ENCODE measurements at places on chromosomes 7 and 10.
A peak's percentile ranks its signal among the peaks of the same experiment; 100 is the strongest.

DNA sequence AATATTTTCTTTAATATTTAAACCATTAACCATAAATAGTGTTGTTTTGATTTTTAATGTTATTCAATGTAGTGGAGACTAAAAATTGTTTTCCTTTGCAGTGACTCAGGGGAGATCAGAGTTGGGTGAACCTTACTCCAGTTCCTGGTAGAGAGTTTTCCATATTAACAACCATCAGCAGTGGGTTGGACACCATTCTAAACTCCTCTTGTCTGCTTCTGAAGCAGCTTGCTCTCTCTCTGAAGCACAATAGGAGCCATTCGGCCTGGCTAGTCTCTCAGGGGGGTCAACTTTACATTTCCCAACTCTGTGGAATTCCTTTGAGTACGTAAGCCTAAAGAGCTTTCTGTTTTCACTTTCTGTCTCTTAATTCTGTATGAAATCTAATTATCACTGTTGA, 9.4 kb upstream of the NRG3 start:
- DNase-seq = no peak

DNA sequence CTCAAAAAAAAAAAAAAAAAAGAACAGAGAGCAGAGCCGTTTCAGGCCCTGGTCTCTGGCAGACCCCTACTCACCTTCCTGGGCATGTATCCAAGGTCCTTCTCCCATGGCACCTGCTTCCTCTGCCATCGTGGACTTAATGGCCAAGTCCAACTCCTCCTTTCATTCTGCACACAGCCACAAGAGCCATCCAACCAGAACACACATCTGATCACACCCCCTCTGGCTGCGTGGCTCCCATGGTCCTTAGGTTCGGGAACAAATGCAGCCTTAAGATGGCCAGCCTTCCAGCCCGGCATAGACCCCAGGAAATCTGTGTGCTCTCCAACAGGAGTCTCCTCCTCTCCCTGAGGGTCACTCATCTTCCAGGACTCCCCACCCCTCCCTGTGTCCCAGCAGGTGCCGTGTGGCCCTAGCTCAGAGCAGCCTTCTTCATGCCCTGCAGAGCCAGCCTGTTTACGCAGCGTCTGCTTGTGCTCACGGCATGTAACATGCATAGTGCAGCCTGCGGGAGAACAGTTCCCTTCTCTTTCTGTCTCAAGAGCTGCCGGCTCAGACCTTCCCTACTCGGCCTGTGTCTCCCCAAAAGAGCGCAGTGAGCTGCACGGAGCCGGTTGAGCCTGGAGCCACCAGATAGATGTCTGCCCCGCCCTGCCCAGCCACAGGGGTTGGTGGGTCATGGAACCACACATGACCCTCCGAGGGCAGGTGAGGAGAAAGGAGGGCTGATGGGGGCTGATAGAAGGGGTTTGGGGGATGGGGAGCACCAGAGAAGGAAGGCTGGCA, 157.3 kb downstream of the NRF1 start:
- DNase-seq = no peak

- DNase-seq = no peak
Observed at GRCh38 chr7:130127821-130128317, 57.5 kb downstream of the KLHDC10 start.

GRCh38 chr7:40833191-40833887, 698.5 kb downstream of the SUGCT start:
- DNase-seq = no peak

GRCh38 chr10:10605551-10606081, 412.1 kb upstream of the CELF2 start:
- DNase-seq = no peak

DNA sequence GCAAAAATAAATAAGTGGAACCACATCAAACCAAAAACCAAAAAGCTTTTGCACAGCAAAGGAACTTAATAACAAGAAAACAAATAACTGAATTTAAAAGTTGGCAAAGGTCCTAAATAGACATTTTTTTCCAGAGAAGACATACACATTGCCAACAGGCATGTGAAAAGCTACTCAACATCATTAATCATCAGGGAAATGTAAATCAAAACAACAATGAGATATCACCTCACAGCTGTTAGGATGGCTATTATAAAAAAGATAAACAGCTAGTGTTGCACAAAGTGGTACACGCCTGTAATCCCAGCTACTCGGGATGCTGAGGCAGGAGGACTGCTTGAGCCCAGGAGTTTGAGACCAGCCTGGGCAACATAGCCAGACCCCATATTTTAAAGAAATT, 2.2 kb upstream of the SUN3 start:
- no peak for DNase-seq

DNA sequence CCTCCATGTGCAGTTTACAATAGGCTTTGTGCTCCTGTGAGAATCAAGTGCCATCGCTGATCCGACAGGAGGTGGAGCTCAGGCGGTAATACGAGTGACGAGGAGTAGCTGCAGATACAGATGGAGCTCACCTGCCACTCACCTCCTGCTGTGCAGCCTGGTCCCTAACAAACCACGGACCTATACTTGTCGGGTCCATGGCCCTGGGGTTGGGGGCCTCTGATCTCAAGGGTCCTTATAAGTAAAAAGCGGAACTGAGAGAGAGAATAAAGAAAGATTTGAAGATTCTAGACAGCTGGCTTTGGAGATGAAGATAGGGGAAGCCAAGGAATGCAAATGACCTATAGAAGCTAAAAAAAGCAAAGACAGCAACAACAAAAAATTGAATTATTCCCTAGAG, 130.6 kb downstream of the PLXDC2 start:
- DNase-seq = no peak

DNA sequence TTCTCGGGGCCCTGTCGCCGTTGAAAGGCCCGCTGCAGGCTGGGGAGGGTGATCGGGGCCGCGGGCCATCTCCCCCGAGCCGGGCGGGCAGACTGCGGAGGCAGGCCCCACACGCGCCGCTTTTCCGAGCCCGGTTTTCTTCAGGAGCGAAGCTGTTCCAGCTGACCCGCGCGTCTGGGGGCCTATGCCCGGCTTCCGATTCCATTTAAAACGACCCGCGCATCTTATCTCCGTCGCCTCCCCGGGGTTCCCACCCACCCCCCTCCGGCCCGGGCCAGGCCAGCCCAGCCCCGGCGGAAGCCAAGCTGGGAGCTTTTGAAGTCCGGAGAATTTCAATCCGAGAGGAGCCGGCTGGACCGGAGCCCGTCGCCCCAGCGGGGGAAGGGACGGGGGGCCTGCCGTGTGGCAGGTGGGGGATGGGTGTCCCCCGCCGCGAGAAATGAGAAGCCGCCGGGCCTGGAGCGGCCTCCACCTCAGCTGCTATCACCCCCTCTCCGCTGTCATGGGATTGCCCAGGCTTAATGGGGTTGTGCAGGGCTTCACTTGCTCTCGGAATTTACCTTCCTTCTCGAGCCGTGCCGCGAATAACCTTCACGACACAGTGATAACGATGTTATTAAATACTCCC, 3.1 kb upstream of the EVX1 start:
- no peak for DNase-seq

DNA sequence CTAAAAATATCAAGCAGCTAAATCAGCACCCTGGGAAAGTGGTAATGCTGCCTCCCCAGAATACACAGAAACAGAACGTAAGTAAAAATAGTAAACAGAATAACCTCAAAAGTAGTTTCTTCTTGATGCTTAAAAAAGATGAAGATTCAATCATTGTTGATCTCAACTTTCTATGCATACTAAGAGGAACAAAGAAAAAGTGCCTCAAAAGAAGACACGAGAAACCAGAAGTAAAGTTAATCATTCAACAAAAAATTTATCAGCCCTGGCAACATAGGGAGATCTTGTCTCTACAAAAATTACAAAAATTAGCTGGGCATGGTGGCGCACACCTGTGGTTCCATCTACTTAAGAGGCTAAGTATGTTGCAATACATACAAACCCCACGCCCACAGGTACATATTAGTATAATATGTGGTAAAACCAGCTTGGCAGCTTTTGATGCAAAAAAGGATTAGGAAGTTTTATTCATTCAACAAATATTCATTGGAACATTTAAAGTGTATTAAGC, 153.7 kb downstream of the NRBF2 start:
- DNase-seq = no peak

GRCh38 chr7:159067576-159068487, 76.8 kb downstream of the VIPR2 start:
- no peak for DNase-seq

DNA sequence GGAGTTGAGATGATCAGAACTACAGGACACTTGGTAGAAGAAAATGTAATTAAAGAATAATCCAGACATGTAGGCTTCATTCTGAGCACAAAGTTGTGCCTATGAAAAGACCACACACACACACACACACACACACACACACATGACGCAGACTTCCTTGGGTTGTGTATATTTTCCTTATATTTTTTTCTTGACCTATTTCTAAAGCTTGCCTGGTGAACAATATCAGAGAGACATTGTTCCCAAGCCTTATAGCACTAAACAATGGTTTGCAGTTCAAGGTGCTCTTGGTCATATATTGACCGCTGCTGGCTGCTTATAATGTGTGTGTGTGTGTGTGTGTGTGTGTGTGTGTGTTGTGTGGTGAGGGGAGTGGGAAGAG, 202.7 kb downstream of the PRPF18 start:
- no peak for DNase-seq

DNA sequence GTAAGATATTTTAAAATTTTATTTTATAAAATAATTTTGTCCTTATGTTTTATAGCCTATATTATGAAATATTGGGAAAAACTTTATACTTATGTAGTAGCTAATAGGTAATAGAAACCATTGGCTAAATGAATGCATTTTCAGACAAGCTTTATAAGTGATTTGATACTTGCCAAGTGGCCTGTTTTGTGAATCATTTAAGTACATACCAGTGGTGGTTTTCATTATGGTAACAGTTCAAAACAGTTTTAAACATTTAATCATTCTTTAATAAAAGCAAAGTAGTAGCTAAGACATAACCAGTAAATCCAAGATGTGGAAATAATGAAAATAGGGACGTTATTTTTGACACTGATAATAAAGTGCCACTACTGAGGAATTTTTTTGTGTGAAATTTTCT, 182.2 kb downstream of the PHF14 start:
- no peak for DNase-seq

- DNase-seq = no peak
Observed at GRCh38 chr10:12969951-12970350, 31.6 kb downstream of the CCDC3 start.

DNA sequence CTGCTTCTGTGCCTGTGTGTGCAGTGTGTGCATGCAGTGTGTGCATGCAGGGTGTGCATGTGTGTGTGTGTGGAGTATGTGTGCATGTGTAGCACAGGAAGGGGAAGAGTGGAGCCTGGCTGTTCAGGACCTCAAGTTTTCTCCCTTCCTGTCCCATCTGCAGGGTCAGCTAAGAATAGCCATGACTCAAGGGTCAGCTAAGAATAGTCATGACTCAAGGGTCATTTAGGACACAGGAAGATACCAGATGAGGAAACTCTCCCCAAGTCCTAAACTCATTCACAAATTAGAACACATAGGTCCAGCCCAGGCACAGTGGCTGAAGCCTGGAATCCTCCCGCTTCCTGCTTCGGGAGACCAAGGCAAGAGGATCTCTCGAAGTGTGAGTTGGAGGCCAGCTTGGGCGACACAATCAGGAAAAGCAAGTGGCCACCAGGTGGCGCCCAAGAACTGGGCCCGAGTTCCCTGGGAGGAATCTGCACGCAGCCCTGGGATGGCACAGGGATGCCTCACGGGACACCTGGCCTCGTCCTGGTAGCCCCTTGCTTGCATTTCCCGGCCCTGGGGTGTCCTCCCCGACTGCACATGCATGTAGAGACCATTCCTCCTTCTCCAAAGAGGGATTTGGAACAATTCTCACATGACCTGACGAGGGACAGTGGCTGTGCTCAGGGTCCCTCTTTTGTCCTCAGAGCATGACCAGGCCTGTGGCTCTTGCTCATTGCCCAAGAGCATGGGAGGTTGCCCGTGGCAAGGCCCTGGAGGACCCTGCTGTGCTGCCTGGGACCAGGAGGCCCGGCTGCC, 21.4 kb upstream of the VOPP1 start:
- DNase-seq = peak; percentile 55

DNA sequence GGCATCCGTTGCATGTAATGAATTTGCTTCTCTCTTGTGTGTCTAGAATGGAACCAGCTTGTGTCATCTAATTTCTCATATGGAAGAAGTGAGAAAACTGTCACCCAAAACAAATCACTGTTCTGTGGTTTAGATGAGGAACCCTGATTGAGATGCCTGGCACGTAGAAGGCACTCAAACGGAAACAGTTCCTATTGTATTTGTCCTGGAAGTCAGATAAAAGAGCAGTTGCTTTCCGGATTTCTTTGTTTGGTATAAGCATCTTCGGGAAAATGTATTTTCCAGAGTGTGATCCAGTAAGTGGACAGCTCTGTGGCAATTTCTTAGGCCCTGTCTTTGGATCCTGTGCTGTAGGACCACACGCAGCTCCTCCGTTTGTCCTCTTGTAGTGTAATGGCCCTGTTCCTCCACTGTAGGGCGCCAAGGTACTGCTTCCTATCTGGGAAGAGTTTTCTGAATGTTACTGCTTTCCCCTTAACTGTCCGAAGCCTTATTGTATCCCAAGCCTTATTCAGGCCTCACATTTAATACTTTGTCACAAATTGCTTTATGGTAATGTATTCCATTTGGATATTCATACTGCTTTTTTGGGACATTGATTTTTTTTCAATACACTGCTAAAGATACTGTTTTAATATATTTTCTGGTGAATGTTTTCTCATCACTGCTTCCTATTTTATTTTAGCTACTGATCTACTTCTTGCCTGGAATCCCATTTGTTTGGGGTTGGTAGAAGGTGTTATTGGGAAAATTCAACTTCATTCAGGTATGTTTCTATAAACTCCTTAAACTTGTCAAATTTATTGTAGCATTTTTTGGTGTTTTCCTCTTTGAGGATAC, 24.8 kb downstream of the INPP5F start:
- DNase-seq = no peak

DNA sequence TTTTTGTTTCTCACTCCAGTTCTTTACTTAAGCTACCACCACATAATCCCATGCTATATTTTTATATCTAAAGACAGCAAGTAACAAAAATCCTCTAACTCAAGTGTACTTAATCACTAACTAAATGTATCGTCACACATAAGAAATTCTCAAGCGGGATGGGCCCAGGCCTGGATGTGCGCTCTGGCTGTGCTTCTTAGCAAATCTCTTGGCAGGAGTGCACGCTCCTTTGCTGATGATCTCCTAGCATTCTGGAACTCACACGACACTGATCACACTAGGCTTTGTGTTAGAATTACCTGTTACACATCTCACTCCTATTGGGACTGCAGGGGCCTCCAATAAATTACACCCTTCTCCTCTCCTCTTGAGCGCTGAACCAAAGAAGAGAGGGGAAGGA, 46.7 kb upstream of the CALD1 start:
- DNase-seq = no peak

DNA sequence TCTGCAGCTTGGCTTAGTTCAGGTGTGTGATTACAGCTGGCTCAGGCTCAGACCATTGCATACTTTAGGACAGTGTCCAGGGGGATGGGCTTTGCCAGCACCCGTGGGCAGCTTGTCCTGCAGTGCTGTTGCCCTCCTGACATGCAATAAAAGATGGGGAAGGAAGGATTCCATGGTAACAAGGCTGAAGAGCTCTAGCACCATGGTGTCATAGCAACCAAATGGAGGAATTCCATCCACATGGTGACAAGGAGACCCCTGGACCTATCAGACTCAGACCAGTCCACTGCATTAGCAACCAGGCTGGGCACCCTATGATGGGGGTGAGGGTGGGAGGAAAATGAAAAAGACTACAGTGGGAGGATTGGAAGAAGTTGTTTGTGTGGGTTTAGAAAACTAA, 49.9 kb downstream of the SORCS3 start:
- DNase-seq = no peak

GRCh38 chr10:60944058-60944909, at the start of gene RHOBTB1:
TSS of gene RHOBTB1 (minus strand) at chr10:60944185. CDS start at chr10:60911542, 32,643 bp downstream.
- DNase-seq = no peak

All from stimulated activated CD8-positive, alpha-beta memory T cell treated with anti-CD3 and anti-CD28 coated beads, Interleukin-4, amount 100 ng/mL, for 4 hours (primary cell).